AG08395 (cell line): ENCODE measurements at places on chromosomes 7 and 10.
A peak's percentile ranks its signal among the peaks of the same experiment; 100 is the strongest.

DNA sequence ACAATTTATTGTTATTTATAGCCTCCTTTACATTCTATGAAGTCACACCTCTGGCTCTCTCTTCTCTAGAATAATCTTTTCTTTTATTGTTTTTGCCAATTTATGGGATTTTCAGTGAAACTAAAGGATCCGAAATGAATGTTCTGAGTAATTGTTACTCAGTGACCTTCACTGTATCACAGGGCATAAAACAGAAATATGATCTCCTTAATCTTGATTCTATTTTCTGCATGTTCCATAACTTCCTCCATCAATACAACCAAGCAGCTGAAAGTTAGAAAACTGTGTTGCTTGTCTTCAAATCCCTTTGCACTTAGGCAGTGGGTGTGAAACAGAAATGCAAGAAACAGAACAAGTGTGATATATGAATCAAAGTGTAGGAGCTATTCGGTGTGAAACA is 57.4 kb upstream of the FERD3L start:
- no peak for DNase-seq

- no peak for DNase-seq
These were observed 16.3 kb downstream of the CFAP46 start for GRCh38 chr10:132926070-132926469.

- DNase-seq = no peak
These were observed 581.4 kb upstream of the FOXK1 start for GRCh38 chr7:4100691-4101090.

DNA sequence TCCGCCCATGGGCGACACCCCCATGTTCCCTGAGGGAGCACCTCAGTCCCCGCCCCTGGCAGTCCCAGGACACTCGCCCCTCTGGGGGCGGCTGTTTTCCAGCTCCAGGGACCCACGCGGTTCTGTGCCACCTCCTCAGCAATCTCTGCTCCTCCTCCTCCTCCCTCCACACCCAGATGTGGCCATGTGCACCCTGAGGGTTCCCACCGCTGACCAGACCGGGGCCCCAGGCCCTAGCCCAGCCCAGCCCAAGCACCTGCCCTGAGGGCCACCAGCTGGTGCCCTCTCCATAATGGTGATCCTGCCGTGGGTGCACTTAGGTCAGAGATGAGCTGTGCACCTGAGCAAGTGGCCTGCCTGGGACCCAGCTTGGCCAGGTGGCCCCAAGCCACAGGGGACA is 25.1 kb downstream of the AP5Z1 start:
- DNase-seq = no peak

- no peak for DNase-seq
These were observed 156.2 kb upstream of the FRMD4A start for GRCh38 chr10:14486777-14487487.

GRCh38 chr7:55573234-55573900 is 1.1 kb upstream of the VOPP1 start:
- DNase-seq = no peak

DNA sequence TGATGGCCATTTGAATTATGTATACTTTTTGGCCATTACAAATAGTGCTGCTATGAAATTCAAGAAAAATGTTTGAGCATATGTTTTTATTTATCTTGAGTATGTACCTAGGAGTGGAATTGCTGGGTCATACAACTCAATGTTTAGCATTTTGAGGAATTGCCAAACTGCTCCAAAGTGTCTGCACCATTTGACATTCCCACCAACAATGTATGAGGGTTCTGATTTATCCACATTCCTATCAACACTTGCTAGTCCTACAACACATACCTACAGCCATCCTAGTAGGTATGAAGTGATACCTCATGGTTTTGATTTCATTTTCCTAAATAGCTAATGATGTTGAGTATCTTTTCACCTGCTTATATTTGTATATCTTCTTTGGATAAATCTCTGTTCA is 165.5 kb downstream of the NOC3L start:
- DNase-seq = no peak

DNA sequence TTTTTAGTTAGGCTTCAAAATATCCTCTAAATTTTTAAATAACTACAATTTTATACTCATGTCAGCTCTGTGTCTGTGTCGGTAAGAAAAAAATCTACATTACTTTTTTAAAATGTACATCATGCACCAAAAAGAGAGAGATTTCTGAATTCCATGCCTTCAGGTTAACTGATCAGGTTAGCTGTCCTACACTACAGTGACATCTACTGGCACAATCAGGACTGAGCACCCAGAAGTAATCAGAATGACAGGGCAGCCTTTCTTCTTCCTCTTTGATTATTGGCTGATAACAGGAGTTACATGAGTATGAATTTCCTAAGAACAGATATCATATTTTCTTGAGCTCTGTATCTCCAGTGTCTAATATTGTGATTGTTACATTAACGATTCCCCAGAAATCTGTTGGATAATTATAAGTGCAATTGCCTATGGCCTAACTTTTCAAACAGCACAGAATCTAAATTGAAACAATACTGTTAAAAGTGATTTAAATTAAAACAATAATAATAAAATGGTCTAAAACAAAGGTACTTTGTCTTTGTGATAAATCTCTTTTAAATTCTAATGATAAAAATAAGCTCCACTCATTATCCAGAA is 41.8 kb upstream of the HYCC1 start:
- peak; percentile 69 for DNase-seq

DNA sequence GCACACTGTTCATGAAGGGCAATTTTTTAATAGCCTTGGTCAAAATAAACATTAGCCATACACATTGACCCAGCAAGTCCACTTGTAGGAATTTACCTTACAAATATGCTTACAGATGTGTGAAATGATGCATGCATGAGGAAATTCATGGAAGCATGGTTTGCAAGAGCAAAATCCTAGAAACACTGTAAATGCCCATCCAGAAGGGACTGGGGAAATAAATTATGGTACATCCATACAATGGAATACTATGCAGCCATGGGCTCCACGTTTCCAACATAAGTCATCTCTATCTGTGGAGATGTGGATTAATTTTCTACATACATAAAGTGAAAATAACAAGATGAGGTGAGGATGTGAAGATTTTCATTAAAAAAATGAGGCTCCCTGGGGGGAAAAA is 99.1 kb downstream of the NPY start:
- DNase-seq = no peak

DNA sequence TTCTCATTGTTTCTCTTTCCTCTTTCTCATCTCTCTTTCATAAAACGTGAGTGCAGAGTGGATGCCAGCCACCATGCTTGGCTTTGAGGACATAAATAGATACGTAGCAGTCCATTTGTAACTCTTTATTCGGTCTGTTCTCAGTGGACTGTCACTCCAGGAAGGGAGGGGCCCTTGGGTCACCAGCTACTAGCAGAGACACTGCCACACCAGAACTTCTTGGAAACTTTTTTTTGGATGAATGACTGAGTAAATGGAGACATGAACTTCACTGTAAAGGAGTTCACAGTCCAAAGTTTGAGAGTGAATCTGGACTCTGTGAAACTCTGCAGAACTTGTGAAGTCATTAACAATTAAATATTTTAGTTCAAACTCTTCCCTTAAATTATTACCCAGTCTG is 20.2 kb downstream of the CHN2 start:
- no peak for DNase-seq

- DNase-seq = no peak
These were observed 81.6 kb downstream of the SFMBT2 start for GRCh38 chr10:7329219-7329618.

GRCh38 chr10:60731134-60731885 is 47.0 kb upstream of the CDK1 start:
- no peak for DNase-seq

DNA sequence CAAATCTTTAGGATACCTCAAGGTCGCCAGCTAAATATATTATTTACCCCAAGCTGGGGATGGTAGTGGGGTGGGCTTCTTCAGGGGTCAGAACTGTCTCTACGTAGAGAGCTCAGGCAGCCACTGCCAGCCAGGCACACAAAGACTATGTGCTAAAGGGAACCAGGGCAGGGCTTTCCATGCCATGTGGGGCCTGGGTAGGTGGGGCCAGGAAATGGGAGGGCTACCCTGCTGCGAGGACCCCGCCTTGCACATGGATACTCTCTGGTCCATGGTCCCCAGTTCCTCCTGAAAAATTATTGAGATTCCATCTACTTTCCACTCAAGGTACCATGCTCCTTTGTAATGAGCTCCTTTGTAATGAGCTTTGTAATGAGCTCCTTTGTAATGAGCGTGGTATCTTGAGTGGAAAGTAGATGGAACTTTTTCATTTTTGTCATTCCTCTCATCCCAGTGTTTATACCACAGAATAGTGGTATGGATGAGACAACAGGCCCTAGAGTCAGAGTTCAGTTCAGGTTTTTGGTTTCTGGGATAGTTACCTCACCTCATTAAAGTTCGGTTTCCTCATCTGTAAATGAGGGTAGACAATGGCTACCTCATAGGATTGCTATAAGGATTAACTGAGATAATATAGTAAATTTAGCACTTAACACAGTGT is 5.8 kb downstream of the SYNPO2L start:
- peak; percentile 49 for DNase-seq

- peak; percentile 60 for DNase-seq
These were observed 105.2 kb downstream of the THSD7A start for GRCh38 chr7:11726794-11727155.

DNA sequence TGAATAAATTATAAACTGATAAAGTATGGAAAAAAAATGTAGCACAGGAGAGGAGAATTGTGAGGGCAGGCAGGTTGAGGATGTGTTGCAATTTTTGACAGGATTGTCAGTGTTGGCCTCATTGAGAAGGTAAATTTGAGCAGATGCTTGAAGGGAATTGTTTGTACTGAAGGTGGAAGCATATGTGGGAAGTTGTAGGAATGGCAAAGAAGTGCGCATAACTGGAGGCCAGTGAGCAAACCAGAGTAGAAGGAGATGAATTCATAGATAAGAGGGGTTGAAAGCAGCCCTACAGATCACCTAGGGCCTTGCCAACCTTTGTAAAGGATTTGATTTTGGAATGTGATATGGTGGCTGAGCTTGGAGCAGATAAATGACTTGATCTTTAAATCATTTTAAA is 6.4 kb downstream of the DNAJB9 start:
- no peak for DNase-seq

DNA sequence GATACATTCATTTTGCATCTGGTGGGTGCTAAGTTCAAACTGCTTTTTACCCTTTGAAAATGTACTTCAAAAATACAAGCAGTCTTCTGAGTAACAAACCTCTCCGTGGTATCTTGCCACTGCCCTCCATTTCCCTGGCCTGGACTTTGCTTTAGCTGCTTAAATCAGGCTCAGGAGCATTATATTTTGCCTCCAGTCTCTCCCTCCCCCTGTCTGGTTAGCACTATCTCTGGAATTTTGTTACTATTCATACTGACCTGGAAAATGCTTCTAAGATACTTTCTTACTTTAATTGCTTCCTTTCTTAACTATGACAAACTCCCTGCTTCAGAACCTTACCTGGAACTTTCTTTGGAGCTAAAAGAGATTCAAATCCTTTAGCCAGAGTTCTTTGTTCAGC is 369.8 kb downstream of the GFRA1 start:
- DNase-seq = no peak

DNA sequence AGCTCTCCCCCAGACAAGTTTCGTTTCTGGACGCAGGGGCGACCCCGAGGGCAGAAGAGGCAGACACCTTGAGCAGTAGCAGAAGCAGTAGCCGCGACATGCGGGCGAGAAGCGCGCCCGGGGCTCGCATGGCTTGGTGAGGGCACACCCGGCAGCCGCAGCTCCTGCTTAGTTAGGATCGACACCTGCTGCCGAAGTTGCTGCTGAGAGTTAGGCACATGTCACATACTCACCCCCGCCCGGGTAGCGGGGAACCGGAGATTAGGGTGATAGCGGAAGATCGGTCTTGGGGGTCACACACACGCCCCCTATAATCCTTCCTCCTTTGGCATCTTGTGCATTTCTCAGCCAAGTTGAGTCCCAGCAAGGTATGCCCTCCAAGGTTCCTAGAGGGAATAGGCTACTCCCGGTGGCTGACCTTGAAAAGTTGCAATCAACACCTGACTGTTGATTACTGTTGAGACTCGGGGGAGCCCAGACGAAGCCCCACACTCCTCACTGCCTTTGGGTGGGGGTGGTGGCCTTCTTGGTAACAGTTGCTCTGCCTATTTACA is 668 bp downstream of the GPR37 start:
- peak; percentile 13 for DNase-seq

- DNase-seq = no peak
These were observed 160.5 kb downstream of the NRF1 start for GRCh38 chr7:129771928-129772479.

- DNase-seq = no peak
These were observed 322.4 kb downstream of the PTEN start for GRCh38 chr10:88185830-88186229.

- DNase-seq = no peak
These were observed 92.7 kb upstream of the MACROH2A2 start for GRCh38 chr10:69959911-69960310.

DNA sequence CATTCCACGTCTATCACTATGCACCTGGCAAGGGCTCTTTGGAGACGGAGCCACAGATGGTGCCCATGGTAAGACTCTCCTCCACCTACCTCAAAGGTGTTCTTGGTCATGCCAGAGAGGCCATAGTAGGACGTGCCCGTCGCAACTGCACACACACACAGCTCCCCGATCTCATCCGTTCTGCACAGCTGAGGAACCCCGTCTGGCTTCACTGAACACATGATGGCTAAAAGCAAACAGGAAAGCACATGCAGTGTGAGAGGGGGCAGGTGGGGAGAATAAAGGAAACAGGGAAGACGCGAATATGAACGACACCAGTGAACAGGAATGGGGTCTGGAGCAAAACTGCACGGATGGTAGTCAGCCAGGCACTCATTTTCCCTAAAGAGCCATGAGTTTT is 230.9 kb downstream of the ZMYND11 start:
- DNase-seq = no peak

DNA sequence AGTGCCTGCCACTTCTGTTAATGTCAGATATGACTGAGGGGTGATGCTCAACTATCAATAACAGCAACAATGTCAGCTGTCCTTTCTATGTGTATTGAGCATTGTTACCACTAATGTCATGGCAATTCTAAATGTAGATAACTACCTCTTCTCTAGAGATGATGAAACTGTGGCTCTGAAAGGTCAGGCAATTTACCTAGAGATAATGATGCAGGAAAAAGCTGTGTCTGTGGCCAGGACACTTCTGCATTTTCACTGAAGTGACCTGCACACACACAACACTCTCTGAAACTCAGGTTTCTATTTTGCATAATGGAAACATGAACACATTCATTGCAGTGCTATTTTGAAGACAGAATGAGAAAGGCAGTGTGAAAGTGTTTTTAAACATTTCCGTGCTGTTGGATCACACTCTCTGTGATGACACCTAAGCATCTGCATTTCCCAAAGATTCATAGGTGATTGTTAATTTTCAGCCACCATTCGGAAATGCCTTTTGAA is 148.2 kb downstream of the KCND2 start:
- no peak for DNase-seq
